ENCODE measurements at places on chromosomes 6 and 20.

- no peak for DNase-seq
These were observed 8.8 kb upstream of the OPN5 start for GRCh38 chr6:47773005-47773404.

GRCh38 chr6:168576388-168576787 is 135.4 kb downstream of the SMOC2 start:
- DNase-seq: no peak

- DNase-seq: no peak
These were observed 468.2 kb upstream of the RUNX2 start for GRCh38 chr6:44859901-44860410.

DNA sequence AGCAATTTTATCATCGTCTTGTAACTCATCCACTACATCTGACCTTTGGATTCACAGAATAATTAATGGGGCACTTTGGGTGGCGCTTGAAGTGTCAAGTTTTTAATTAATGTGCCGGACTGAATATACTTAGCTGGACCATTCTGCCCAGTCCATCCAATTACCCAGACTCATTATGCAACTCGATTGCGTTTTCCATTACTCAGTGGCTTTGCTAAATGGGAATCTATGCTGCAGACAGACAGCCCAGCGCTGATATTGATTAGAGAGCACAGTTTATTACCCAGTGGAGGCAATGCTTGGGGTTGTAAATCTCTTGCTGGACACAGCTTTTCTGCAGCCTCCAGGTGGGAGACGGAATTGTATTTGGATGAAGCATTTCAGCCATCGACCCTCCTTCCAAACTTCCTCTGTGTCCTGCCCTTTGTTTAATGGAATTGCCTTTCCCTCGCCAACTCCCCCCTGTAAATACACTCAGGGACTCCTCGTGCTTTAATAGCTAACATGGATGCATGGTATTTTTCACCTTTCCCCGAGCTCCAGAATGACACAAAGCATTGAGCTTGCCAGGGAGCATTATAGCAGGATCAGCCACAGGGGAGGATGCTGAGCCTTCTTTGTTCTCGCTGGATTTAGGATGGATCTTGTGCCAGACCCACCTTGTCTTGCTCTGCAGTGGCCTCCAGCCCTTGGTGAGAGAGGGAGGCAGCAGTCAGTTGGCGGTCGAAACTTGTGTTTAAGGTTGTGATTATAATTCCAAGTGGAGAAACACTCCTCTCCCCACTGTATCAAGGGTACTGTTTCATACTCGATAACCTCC is 59.7 kb downstream of the EDN3 start:
- no peak for DNase-seq

- no peak for DNase-seq
These were observed 7.5 kb downstream of the MRPL14 start for GRCh38 chr6:44119704-44120262.

DNA sequence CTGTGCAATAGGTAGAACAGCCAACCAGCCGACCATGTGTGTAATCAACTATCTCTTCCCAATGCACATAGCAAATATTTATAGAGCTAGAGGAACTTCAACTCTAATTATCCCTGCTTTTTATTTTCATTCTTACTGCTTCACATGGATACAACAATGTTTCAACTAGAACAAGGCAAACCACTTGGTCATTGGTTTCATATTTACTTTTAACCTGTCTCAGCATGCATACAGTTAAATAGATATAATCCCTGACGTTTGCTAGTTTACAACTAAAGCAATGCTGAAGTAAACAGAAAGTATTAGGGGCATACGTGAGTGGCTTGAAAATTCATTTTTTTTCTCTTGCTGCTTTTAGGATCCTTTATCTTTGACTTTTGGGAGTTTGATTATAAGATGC is 318.5 kb upstream of the MAP3K7 start:
- no peak for DNase-seq

GRCh38 chr6:137754366-137754765 is 112.7 kb upstream of the TNFAIP3 start:
- no peak for DNase-seq

DNA sequence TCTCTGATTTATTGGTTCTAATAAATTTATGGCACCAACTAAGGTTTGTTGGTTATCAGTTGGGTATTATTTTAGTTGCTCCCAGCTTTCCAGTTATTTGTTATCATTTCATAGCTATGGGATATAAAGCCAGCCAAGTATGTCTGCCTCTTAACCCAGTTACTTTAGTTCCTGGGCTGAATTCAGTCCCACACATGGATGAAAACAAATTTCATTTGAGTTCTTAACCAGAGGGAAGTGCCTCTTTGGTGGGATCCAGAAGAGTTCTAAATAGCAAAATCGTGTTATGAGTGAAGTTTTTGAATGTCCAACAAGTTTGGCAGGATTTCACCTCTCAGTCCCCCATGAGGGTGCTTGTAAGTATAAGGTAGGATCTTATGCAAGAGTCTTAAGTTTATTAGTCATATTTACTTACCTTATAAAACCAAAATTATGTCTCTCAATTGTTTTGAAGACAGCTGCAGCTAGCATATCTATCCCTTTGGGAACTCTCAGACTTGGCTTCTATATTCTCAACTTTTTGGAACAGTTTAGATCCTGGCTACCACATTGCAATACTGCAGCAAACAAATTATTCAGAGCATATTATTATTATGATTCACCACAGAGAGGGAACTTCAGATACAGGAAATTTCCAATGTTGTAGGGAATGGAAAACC is 683.6 kb downstream of the BCKDHB start:
- DNase-seq: no peak

GRCh38 chr6:42993445-42993844 is 9.1 kb downstream of the PPP2R5D start:
- no peak for DNase-seq

DNA sequence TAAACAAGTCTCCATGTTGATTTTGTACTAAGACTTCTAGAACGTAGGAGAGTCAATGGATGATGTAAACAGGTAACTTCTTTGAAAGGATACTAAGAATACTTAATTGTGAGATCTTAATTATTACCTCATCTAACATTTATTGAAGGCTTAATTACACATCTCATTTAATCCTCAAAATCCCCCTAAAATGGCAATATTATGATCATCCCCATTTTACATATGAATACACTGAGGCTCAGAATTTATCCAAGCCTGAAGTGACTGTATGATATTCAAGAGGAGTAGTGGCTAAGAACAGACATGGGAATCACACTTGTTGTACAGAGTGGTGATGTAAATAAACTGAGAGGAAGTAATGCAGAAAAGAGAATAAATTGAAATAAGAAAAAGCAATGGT is 22.9 kb downstream of the NOL7 start:
- no peak for DNase-seq

All from cerebellum (tissue), 4 donors.